ENCODE measurements at places on chromosomes 7 and 10.

DNA sequence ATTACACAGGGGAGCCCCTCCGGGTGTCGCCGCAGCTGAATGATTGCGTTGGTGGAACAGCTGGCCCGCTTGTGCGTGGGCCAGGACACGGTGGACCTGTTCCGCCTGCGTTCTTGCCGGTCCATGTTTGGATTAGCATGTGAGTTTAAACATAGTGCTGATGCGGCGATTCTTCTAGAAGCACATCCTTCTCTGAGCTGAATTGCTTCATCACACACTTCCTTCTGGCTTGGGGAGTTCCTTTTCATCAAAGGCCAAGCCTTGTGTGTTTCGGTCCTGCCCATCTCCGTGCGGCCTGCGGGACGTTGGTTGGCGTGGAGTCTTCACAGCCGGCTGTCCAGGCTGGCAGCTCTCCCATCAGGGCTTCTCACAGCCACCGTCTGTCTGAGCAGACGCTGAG, 45.5 kb upstream of the SLC29A4 start:
- DNase-seq = peak; percentile 57

DNA sequence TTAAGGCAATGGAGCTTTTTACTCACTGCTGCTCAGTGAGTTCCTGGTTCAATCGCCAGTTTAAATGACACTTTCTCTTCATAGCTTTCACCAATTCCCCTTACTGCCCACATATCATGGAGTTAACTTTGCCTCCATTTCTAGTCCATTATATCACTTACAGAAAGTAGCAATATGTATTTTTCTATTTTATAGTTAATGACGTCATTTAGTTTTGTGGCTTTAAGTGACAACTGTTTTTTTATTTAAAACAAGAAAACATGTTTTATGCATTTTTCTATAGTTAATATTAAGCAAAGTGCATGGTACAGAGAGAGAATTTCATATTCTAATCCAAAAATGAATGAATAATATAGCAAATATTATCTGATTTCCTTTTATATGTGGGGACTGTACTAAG, 363.3 kb downstream of the CDC14C start:
- no peak for DNase-seq

GRCh38 chr10:2038036-2038435, 300.7 kb upstream of the ADARB2 start:
- no peak for DNase-seq

GRCh38 chr7:74329225-74329624, 40.0 kb downstream of the CLIP2 start:
- DNase-seq = no peak

GRCh38 chr10:123390332-123390731, 236.1 kb downstream of the BUB3 start:
- no peak for DNase-seq

DNA sequence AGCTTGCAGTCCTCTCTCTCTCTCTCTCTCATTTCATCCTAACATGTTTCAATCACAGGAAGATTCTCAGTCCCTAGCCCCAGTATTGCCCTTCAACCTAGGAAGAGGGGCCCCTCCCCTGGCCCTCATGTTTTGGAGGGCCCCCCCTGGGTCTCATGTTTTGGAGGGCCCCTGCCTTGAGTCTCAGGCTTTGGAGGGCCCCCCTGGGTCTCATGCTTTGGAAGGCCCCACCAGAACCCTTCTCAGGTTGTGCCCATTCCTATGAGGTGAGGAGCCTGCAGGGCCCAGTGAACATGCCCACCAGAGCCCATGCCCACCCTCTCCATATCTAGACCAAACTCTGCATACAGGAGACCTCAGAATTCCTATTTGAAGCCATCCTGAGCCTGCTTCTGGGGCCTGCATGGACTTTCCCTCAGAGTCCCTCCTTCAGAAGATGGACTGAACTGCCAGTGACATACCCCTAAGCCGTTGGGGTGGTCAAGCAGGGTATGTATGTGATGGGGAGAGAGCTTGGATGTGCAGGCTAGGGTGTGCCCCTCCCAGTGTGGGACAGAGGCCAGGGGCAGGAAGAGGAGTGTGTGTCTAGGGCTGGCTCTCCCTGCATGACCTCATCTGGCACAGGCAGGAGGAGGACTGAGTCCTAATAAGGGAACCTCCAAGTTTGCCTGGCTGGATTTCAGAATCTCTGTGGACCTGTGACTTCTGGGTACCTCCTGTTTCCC, 8.1 kb upstream of the VDAC2 start:
- DNase-seq = peak; percentile 81

DNA sequence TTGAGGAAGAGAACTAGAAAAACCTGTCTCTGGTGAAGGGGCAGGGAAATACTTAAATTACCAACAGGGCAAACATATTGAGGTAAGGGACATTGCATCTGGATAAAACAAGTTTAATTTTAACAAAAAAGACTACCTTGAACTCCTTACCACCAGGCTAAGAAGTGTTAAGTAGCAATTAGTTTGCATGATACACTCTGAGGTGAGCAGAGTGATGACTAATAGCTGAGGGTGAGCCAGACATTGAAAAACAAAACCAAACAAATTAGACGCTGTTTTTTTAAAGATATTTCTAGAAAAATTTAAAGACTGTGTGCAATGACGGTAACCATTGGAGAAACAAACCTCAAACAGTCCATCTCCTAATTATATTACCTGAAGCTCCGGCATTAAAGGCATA, 105.9 kb downstream of the ANKRD7 start:
- no peak for DNase-seq

DNA sequence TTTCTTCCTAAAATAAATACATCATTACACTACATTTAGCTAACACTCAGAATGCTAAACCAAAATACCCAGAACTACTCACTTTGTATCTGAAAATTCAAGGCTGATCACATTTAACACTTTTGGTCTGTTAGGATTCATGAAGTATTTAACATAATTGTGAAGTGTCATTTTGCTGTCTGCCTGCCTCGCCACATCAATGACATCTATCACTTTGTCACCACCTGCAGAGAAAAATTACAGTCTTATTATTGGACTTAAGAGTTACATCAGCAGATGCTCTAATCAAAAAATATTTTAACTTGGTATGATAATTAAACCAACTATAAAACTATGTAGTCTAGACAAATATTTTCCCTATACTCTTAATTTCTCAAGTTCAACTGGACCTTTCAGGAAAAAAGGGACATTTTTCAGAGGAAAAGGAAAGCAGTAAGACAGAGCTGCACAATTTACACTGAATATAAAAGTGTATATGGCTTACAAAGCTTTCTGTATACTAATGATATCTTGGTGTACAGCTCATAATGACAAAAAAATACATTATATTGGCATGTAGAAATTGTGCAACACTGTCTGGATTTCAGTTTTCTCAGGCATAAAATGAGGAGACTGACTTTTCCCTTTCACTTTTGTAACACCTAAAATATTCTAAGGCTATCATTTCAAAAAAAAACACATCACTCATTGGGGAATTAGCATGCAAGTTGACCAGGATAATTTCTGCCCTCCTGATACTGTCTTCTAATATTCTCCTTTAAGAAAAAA, 49.2 kb downstream of the KDM7A start:
- no peak for DNase-seq

GRCh38 chr10:116599991-116600390, 9.2 kb downstream of the PNLIPRP1 start:
- no peak for DNase-seq

Measured in fibroblast of pulmonary artery (primary cell).